ENCODE measurements at places on chromosomes 16 and 17.

GRCh38 chr17:80441133-80441578 lies 26.2 kb downstream of the ENDOV start:
- no peak for DNase-seq

DNA sequence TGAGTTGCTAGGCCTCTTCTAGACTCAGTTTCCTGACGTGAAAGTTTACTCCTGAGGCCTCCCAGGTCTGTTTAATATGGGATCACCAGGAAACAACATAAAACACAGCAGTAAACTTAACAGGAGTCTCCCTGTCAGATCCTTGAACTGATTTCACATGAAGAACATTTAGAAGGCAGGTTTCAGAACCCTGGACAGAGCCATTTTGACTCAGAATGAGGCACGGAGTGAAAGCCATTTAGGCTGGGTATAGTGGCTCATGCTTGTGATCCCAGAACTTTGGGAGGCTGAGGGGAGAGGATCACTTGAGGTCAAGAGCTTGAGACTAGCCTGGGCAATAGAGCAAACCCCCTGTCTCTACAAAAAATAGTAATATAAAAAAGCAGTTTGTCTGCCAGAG lies 289.1 kb downstream of the CA10 start:
- DNase-seq: no peak

DNA sequence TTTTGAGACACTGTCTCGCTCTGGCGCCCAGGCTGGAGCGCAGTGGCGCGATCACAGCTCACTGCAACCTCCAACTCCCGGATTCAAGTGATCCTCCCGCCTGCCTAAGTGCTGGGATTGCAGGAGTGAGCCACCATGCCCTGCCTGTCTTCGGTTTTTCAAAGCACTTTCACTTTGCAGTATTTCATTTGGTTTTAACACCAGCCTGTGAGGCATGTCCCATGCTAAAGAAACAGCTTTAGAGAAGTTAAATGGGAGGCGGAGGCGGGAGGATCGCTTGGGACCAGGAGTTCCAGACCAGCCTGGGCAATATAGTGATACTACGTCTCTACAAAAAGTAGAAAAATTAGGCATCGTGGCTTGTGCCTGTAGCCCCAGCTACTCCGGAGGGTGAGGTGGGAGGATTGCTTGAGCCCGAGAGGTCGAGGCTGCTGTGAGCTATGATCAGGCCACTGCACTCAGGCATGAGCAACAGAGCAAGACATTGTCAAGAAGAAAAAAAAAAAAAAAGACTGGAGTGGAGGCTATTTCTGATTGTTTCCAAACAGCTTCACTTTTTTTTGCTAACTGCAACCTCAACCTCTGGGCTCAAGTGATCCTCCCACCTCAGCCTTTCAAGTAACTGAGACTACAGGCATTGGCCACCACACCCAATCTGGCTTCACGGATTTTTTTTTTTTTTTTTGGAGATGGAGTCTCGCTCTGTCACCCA lies 1.3 kb downstream of the METTL23 start:
- no peak for DNase-seq

GRCh38 chr16:53913099-53913870 lies 209.3 kb downstream of the FTO start:
- DNase-seq: peak; percentile 32

- DNase-seq: no peak
Measured at GRCh38 chr17:47728214-47728877, 4.7 kb upstream of the TBX21 start.

DNA sequence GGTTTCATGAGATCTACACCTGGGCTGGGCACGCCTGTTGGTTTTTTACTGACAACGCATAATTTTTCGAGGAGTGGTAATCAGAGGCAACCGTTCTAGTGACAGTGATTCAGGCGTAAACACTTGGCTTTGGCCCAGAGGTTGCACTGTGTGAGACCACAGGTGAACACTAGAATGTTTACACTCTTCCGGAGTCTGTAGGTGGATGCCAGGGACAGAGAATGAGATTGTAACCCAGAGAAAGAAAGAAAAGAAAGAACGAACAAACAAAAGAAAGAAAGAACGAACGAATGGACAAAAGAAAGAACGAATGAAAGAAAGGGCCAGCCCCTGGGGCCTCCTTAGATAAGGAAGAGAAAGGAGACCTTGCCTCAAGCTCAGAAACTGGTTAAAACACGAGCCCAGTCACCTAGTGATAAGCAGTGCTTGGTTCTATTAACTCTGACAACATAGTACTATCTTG lies 113.2 kb downstream of the PRKCB start:
- DNase-seq: no peak

DNA sequence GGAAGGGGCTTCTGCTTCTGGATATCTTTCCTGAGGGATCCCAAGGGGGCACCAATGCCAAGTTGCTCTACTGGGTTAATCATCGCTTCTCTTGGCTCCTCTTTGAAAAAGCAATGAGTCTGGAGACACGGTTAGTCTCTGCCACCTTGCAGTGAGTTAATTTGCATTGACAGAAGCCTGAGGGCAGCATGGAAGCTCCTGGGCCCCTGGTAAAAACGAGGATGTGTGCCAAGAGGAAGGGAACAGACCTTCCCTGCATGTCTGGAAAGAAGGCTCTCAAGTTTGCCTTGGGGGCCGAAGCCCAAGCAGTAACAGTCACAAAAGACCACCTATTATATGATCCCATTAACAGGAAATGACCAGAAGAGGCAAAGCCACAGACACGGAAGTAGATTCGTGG lies 86.7 kb downstream of the IRX5 start:
- no peak for DNase-seq

DNA sequence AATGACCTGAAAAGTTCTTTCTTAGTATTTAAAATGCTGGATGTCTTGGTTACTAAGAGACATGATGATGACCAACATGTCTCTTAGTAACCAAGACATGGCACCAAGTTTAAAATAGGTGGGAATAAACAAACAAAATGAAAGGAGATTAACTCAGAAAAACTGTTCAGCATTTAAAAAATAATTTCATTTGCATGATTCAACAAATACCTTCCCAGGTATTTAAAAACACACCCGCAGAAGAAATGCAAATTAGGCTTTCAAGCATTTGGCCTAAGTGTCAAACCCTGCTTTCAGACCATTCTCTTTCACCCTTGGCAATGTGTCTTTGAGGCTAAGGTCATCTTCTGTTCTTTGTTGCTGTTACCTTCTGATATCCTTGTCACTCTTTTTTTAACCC lies 91.4 kb upstream of the CORO6 start:
- no peak for DNase-seq

GRCh38 chr17:57861000-57861789 lies 11.4 kb upstream of the MRPS23 start:
- DNase-seq: no peak

GRCh38 chr17:37787055-37787757 lies 42.3 kb upstream of the HNF1B start:
- no peak for DNase-seq

DNA sequence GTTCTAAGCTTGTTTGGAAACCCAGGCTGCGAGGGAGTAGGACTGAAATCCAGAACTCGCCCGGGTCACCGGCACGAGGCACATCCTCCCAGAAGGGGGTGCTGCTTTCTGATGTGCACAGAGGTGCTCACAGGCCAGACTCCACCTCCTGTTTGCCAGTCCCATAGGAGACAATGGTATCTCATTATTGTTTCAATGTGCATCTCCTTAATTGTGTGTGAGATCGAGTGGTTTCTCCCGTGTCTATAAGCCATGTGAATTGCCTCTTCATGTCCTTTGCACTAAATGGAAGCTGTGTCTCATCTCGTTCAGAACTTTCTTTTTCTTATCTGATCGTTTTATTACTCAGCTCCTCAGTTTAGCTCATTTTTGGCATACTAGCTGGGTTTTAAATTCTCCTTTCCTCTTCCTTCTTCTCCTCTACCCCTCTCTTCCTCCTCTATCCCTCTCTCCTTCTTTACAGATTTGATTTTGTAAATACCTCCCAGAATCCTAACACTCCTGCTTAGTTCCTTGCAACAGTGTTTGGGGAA lies 32.1 kb upstream of the PRKCB start:
- DNase-seq: no peak

DNA sequence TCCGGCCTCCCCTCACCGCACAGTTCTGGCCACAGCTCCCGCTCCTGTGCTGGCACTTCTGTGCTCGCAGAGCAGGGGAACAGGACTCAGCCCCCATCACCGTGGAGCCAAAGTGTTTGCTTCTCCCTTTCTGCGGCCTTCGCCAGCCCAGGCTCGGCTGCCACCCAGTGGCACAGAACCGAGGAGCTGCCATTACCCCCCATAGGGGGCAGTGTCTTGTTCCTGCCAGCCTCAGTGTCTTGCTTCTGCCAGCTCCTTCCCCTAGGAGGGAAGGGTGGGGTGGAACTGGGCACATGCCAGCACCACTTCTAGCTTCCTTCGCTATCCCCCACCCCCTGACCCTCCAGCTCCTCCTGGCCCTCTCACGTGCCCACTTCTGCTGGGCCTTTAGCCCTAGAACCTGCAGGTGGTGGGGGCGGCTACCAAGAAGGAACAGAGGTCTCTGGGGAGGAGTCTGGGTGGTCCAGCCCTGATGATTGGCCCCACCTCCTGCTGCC lies 645 bp upstream of the ELMO3 start:
- DNase-seq: no peak

GRCh38 chr17:82390015-82390859 lies 18.7 kb downstream of the UTS2R start:
- DNase-seq: no peak

- DNase-seq: peak; percentile 45
Measured at GRCh38 chr17:19513897-19514488, 19.7 kb upstream of the SLC47A1 start.

DNA sequence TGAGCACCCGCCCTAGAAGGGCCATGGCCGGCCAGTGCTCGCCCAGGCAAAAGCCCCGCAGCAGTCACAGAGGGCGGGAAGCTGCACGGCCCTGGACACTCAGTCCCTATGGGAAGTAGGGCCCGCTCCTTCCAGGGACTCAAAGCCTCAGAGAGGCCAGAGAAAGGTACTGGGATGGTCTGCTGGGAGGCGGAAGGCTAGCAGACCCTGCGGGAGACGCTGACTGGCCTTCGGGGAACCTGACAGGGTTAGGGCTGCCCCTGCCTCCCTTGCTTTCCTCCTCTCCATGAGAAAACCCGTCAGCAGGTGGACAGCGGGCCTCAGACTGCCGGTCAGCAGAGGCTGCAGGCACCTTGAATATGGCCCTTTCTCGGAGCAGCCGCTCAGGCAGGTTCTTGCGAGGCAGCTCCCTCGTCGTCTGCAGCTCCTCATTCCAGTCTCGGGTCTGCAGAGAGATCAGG lies 11.5 kb downstream of the CLUH start:
- no peak for DNase-seq

- no peak for DNase-seq
Measured at GRCh38 chr16:1152123-1152638, 725 bp upstream of the CACNA1H start.

GRCh38 chr16:1333149-1333812 lies at the start of gene BAIAP3:
Gene BAIAP3, plus strand, starts transcription at chr16:1333645. Its CDS starts 4,905 bp downstream, at chr16:1338550.
- no peak for DNase-seq

DNA sequence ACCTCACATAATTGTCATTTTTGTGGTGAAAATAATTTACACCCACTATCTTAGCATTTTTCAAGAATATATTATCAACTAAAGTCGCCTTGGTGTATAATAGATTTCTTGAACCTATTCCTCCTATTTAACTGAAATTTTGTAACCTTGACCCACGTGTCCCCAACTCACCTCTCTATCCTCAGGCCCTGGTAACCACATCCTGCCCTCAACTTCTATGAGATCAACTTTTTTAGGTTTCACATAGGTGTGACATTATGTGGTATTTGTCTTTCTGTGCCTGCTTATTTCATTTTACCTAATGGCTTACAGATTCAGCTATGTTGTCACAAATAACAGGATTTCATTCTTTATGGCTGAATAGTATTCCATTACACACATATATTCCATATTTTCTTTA lies 73.0 kb upstream of the CNTNAP4 start:
- no peak for DNase-seq

- no peak for DNase-seq
Measured at GRCh38 chr16:59459806-59460205, 725.7 kb upstream of the GOT2 start.

GRCh38 chr17:83176623-83177583 lies 97.5 kb downstream of the METRNL start:
- DNase-seq: no peak

DNA sequence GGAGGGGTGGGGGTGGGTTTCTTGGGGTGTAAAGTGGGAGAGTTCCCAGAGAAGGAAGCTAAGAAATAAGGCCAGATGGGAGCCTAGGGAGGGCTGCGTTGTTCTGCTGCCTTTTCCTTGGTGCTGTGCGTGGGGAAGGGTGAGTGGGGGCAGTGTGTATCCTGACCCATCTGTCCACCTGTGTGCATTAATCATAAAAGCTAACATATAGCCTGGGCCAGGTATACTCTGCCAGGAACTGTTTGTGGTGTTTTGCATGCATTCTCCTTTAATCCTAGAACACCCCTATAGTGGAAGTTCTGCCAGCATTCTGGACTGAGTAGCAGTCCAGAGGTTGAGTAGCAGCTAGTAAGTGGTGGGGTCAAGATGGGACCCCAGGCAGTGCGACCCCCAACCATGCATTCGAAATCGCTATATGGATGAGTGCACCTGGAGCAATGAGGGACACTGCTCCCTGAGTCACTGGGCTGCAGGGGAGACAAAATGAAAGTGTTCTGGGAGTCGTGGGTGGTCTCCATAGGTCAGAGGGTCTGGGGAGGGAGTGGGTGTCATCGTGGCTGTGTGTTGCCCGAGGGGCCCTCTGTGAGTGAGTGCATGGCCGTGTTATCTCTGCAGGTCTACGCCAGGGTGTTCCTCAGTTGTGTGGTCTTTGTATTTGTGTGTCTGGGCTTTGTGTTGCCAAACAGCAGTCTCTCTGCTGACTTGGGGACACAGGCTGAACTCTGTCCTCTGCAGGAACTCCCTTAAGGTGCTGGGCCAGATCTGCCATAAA lies 1.3 kb downstream of the ERBB2 start:
- no peak for DNase-seq

Measured in omental fat pad (tissue), 4 donors.